ENCODE measurements at places on chromosomes 4 and X.

GRCh38 chrX:97672138-97672537 is 788.4 kb downstream of the RPA4 start:
- DNase-seq: peak; percentile 79

DNA sequence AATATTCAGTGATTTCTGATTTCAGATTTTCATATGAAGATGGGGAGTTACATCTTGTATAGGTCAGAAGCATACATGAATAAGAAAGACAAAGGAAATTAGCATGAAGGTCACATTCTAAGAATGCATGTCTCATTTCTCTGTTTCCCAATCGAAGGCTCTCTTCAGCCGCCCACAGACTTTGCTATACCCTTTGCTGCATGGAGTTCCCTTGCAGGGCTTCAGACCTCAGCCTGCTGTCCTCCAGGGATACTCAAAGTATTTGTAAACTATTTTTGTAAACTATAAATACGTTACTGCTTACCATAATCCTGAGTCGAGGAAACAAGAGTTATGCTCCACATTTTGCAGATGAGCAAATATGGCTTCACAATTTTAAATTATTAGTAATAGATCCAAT is 738.4 kb downstream of the PCDH18 start:
- no peak for DNase-seq

- no peak for DNase-seq
Observed at GRCh38 chr4:118997601-118998000, 108.9 kb downstream of the SYNPO2 start.

DNA sequence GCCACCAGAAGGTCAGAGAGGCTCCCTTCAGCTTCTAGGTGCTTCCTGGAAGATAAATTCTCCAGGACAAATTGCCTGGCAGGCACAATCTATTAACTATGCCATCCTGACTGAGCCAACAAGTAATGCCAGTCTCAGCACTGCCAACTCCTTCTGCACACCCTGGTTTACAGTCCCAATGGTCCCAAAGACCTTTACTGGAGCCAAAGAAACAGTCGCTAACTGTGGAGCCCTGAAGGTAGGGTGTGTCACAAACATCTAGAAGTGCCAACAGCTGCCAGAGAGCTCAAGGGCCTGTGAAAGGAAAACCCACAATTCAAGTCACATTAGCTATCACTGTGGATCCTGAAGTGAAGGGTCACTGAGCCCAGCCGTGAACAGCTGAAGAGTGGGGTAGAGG is 34.9 kb upstream of the CITED1 start:
- no peak for DNase-seq

- no peak for DNase-seq
Observed at GRCh38 chr4:7763106-7763505, 176.6 kb downstream of the AFAP1 start.

- DNase-seq: no peak
Observed at GRCh38 chr4:147723326-147723725, 8.6 kb upstream of the ARHGAP10 start.

DNA sequence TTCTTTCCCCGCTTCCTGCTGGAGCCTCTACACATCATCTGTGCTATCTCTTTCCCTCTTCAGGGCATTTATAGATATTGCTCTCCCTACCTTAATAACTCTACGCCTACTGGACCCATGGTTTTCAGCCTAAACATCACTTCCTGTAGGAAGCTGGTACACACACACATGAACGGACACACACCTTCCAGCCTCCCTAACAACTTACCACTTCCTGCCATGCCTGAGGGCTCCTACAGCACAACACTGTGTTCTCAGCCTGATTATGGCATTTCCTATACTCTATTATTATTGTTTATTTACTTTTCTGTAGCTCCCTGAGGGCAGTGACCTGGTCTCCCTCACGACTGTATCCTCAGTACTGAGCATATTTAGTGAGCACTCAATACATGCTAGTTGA is 163.6 kb upstream of the MAP3K15 start:
- DNase-seq: no peak

GRCh38 chrX:118437283-118437682 is 58.3 kb upstream of the DOCK11 start:
- DNase-seq: no peak

GRCh38 chrX:155637714-155638113 is 25.0 kb upstream of the TMLHE start:
- no peak for DNase-seq

GRCh38 chr4:10354746-10355145 is 102.5 kb downstream of the ZNF518B start:
- peak; percentile 86 for DNase-seq

DNA sequence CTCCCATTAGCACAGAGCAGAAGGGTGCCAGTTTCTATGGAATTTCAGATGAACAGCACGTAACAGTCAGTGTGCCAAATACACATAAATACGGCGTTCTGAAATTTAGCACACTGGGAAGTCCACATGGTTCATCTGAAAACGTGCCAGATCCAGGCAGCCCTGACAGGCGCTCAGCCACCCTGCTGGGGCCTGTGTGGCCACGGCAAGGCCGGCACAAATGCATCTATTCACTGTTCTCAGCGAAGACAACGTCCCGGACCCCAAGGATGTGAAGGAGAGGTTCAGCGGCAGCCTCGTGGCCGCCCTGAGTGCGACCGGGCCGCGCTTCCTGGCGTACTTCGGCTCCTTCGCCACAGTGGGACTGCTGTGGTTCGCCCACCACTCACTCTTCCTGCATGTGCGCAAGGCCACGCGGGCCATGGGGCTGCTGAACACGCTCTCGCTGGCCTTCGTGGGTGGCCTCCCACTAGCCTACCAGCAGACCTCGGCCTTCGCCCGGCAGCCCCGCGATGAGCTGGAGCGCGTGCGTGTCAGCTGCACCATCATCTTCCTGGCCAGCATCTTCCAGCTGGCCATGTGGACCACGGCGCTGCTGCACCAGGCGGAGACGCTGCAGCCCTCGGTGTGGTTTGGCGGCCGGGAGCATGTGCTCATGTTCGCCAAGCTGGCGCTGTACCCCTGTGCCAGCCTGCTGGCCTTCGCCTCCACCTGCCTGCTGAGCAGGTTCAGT is 15.6 kb downstream of the DGKQ start:
- DNase-seq: no peak

DNA sequence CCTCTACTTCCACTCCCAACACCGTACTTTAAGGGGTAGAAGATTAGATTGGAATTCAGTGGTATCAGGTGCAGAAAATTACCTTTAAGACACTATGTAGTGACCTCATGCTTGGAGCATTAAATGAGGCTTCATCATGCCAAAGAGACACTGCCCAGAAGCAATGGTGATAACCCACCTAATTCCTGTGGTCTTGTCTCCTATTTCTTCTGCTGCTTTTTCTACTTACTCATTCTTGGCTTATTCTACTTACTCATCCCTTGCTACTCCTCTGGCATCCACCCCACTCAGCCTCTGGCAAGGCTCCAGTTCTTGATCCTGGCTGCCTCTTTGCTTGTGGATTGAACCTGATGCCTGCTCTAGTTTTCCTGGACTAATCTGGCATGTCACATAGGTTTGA is 62.3 kb upstream of the ADAMTS3 start:
- DNase-seq: no peak

DNA sequence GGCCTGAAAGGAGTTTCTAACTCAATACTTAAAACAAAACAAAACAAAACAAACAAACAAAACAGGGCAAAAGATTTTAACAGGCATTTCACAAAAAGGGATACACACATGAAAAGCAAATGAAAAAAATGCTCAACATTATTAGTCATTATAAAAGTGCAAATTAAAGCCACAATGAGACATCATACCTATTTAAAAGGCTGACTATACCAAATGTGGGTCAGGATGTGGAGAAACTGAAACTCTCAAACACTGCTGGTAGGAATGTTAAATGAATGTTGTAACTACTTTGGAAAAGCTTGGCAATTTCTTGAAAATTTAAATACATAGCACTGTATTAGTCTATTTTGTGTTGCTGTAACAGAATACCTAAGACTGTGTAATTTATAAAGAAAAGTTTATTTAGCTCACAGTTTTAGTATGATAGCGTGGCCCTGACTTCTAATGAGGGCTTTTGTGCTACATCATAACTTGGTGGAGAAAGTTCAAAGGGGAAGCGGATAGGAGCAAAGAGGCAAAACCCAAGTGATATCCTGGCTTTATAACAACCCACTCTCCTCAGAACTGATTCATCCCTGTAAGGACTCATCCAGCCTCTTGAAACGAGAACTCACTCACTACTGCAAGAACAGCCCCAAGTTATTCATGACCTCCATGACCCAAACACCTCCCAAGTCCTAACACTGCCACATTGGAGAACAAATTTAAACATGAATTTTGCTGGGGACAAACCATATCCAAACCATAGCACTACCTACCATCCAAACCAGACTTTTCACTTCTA is 214.0 kb downstream of the TEX11 start:
- DNase-seq: no peak

DNA sequence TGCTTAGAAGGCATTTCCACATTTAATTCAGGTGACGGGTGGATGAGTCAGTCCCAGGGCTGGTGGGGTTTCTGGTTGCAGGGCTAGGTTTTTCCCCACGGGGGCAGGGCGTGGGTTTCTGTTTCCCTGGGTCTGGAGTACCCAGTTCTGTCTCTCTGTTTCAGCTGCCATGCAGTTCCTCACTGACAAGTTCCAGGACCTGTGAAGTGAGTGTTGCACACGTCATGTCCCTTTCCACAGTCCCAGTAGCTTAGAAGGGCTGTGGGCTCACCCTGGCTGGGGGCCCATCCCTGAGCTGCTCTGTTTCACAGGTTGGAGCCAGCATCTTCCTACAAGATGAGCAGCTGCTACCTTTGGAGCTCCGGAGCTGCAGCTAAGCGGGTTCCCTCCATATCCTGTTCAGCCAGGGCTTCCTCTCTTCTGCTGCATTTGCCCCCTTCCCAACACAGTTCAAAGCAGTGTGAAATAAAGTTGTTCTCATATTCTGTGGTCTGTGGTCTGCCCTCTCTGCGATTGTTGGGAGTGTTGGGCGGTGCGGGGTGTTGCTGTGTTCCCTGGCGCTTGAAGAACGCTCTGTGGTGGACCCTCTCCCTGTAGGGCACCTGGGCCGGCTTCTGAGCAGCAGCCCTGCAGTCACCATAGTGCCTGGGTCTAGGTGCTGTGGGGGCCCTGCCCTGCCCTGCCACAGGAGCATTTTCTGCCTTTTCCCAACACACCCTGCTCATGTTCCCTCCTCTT is 3.9 kb downstream of the LOC101059915 start:
- no peak for DNase-seq

- no peak for DNase-seq
Observed at GRCh38 chr4:153520227-153520626, 54.1 kb downstream of the TMEM131L start.

DNA sequence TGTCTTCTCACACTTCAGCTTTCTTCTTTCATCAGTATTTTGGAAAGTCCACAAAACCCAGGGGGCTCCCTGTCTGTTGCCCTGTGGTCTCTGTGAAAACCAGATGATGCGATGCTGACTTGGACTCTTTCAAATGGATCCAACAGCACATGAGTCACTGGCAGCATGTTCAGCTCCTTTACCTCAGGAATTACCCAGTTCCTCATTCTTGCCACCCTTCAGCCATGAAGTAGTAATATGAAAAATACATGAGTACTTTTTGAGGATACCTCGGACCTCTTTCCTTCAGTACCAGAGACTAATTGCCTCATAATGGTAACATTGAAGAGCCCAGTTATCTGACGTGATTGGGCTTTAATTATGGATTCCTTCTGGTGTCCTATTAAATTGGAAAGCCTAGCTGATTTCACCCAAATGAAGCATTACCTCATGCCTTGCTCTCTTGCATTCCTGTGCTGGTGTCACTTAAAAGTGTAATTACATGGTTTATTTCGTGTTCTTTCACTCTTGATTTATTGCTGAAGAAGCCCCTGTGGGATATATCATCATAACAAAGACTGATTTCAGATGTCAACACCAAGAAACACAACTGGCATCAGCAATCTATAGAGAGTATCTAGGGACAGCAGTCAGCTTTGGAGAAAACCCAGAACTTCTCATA is 63.4 kb downstream of the NFKB1 start:
- DNase-seq: no peak

DNA sequence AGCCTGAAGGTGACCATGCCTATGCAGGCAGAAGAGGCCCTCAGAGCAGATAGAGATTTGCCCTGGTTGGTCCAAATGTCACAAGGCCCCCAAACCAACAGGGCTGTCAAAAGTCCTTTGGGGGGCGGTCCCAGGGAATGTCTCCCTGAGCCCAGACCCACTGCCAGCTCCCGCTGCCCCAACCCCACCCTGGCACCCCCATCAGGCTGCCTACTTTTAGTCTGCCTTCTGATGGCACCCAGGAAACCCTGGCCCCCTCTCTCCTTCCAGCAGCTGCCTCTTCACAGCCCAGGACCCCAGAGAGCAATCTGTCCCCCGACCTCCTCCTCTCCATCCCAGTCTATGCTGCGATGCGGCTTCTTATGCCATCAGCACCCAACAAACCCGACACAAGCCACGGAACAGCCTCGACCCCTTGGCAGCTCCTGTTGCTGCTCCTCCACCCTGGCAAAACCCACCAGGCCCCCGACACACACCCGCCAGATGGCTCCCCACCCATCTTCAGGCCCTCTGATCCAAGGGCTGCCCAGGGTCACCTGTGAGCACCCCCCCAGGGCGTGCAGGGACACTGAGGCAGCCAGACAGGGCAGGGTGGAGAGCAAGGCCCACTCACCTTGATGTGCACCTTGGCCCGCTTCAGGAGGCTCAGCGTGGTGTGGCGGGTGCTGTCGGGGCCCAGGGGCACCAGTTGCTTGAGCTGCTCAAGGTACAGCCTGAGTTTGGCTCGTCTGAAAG is 9.9 kb downstream of the MXD4 start:
- no peak for DNase-seq

DNA sequence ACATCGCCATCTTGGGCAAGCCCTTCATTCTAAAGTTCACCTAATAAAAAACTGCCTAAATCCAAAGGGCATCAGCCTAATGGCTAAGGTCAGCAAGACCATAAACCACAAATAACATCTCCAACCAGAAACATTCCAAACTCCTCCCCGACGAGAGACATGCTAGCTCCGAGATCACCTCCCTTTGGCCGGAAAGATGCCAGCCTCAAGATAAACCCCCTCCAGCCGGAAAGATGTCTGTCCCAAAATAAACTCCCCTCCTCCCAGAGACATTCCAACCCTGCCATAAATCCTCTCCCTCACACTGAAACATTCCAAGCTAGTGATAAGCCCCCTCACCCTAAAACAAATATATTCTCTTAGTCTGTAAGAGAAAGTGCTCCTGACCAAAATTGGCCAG is 13.3 kb upstream of the DYNLT3 start:
- no peak for DNase-seq

GRCh38 chrX:37802028-37802427 is 22.2 kb downstream of the CYBB start:
- no peak for DNase-seq

GRCh38 chr4:149631629-149632028 is 184.0 kb downstream of the IQCM start:
- DNase-seq: no peak
